ENCODE measurements at places on chromosomes 1 and 21. TPM values are rescaled to one million over a fixed set of nuclear protein-coding genes. Genes with fewer than 3 reads are reported as not detected.

The OR2G6 gene
- total RNA-seq: not detected

The SAMD11 gene
- not detected for total RNA-seq

The HSPB7 gene
- total RNA-seq: not detected

DNA sequence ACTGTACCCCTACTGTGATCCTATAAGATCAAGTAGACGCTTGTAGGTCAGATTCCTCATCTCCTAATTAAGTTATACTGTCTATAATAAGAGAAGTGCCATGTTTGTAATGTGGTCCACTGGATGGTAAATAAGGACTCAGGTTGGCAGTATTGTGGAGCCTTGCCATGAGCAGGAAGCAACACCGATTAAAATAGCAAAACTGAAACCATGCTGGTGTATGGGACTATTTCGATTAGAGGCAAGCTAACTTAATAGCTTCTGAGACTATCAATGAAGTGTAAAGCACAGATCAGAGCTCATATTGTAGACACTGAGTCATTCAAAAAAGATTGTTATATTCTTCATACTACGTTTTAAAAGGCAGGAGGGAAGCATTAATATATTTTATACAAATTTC lies 348.8 kb downstream of the HHAT start:
- no peak for DNase-seq

DNA sequence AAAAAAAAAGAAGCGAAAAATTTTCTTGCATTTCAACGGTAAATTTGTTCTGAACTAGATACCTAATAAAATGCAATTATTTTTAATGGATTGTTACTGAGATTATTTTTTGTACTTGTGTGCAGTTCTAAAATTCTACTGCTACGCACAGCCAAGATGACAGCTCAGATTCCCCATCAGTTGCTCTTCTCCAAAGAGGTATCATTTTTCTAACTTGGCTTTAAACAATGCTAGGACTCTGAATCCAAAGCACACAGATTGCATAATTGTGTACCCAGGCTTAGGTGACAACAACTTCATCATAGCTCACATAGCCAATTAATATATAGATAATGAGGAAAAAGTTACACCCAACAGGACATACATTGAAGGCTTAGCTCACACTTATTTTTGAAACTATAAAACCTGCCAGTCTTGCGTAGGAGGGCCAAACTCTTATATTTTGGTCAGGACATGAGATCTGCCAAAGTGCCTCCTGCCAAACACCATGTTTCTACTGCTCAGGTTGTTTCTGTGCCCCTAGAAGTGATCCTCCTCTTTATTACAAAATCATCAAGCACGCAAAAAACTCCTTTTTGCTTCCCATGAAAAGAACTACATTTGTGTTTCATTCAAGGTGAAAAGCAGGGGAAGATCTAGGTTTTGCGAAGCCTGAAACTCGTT lies 10.6 kb upstream of the ZNHIT6 start:
- DNase-seq: no peak
